ENCODE measurements at places on chromosomes 3 and 15.

GRCh38 chr15:22884344-22884743, 45.9 kb downstream of the NIPA2 start:
- no peak for DNase-seq

DNA sequence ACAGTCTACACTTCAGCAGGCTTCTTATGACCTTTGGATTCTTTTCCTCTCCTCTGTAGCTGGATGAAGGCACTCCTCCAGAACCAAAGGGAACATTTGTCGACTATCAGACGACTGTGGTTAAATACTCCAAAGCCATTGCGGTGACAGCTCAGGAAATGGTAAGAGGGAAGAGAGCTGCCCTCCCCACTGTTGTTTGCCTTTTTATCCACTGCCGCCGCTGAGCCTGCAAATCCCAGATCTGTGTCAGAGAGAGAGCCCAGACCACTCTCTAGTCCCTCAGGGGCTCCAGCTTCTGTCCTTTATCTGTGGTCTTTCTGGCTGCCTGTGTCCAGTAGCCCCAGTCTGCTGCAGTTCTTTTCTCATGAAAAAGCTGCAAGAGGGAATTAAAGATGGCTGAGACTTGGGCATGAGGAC, 261.5 kb upstream of the TPM1 start:
- no peak for DNase-seq

- peak; percentile 9 for DNase-seq
These were observed 259.9 kb downstream of the FGF12 start for GRCh38 chr3:192467230-192468140.

- DNase-seq = no peak
These were observed 36.6 kb downstream of the CPN2 start for GRCh38 chr3:194314388-194315068.

- DNase-seq = no peak
These were observed 29.3 kb upstream of the ABHD2 start for GRCh38 chr15:89058876-89059405.

- no peak for DNase-seq
These were observed 35.2 kb downstream of the CPN2 start for GRCh38 chr3:194315965-194316361.

DNA sequence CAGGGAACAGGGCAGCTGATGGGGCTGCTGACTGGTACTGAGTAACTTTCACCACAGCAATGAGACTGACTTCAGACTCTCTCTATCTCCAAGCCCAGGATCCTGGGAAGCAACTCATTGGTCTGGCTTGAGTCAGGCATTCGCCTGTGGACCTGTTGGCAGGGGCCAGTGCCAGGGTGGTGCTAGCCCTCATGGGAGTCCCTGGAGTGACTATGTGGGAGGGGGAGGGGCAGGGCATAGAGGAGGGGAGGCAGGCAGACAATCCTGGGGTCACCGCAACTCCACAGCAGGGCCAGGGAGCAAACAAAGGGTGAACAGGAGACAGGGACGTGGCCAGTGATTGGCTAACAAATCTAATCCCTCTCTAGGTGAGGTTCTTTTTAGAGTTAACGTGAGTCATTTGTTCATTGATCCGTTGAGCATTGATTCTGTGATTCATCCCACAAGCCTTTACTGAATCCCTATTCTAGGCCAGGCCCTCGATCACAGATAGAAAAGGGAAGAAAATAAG, 71.8 kb downstream of the CEMIP start:
- no peak for DNase-seq

- DNase-seq = no peak
These were observed 36.0 kb upstream of the GATM start for GRCh38 chr15:45414215-45414885.

GRCh38 chr3:64166584-64167162, 58.6 kb downstream of the PRICKLE2 start:
- DNase-seq = no peak

GRCh38 chr15:87816811-87817210, 439.7 kb downstream of the NTRK3 start:
- no peak for DNase-seq

GRCh38 chr3:186339180-186339918, 22.7 kb downstream of the DGKG start:
- DNase-seq = no peak

GRCh38 chr15:61748529-61748928, 311.7 kb downstream of the VPS13C start:
- no peak for DNase-seq

- no peak for DNase-seq
These were observed 56.4 kb upstream of the ARRDC4 start for GRCh38 chr15:97903971-97904572.

DNA sequence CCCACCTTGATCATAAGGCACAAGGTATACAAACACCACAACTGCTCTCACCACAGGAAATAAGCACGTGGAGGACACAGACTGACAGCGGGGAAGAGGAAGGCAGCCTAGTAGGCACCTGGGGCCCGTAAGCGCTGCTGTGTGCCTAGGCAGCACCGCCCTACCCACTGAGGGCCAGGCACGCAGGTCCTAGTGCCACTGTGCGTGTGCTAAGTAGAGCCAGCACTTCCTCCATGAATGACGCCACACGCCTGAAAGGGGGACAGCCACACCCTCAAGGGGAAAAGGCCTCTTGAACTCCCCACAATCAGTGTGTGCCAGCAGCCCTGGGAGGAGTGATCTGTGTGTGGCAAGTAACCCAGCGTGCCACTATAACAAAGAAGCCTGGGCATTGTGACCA, 73.0 kb downstream of the ATP1B3 start:
- DNase-seq = no peak

- DNase-seq = peak; percentile 67
These were observed 165.5 kb downstream of the ECT2 start for GRCh38 chr3:172915911-172916514.

- DNase-seq = no peak
These were observed 495 bp downstream of the CDC25A start for GRCh38 chr3:48187579-48188265.

- DNase-seq = no peak
These were observed 955.2 kb upstream of the NR2F2 start for GRCh38 chr15:95375281-95375680.

- DNase-seq = no peak
These were observed 230.4 kb upstream of the CHRM5 start for GRCh38 chr15:33737687-33738601.

DNA sequence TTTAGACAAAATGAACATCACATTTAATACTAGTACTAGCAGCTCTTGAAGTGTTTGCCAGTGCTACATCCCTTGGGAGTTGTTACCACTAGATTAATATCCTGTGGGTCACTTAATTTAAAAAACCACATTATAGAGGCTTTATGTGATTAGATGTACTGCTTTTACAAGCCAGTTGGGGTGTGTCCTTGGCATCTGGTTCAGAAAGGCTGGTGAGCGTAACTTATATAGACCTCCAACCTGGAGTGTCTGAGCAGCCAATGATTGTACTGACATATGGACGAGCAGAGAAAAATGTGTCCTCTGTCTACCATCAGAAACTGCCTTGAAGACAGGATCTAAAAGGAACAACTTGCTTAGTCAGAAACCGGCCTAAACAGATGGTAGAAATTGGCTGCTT, 306.2 kb upstream of the ATP11B start:
- no peak for DNase-seq

DNA sequence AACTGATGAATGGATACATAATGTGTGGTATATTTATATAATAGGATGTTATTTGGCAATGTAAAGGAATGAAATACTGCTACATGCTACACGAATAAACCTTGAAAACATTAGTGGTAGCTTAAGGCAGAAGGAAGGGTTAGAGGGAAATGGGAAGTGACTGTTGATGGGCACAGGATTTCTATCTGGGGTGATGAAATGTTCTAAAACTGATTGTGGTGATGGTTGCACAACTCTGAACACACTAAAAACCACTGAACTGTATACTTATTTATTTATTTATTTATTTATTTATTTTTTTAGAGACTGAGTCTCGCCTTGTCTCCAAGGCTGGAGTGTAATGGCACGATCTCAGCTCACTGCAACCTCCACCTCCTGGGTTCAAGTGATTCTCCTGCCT, 24.8 kb upstream of the SHISA5 start:
- no peak for DNase-seq

DNA sequence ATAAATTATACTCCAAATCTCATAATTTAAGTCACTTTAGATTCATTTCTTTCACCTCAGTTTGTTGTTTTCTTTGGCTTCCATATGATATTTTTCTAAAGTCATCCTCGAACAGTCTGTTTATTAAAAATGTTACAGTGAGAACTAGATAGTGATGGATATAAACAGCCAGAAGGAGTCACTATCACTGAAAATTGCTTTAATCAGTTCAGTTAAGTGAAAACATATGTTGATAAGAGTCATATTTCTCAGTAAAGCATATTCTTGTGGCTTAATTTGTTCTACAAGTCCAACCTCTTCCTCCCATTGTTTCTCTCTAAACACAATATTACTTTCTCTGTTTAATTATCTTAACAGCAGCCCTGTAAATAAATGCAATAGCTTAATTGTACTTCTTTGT, 427.5 kb upstream of the ALCAM start:
- DNase-seq = no peak

GRCh38 chr3:195908694-195909581, 587 bp upstream of the TNK2 start:
- DNase-seq = no peak

DNA sequence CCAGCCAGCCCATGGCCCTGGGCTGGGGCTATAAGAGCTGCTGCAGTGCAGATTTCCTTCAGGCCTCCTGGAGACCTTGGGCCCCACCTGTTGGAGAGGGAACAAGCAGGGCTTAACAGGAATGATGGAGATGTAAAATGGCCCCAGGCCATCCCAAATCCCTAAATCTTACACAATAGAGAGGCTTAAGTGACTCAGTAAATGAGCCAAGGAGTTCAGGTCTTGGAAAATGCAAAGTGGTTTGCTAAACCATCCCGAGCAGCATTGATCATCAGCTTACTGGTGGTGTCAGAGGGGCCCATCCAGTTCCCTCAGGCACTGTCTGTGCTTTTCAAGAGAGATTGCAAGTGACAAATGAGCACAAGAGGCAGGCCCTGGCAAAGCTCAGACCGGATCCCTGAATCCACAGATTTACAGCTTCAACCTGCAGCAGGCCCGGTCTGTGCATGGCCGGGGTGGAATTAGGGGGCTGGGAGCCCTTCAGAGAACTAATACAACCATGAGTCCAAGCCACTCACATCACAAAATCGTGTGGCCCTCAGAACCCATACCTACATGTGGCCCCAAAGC, 325.4 kb downstream of the UACA start:
- DNase-seq = no peak

- DNase-seq = no peak
These were observed 221.8 kb downstream of the CBLB start for GRCh38 chr3:105647047-105647446.

DNA sequence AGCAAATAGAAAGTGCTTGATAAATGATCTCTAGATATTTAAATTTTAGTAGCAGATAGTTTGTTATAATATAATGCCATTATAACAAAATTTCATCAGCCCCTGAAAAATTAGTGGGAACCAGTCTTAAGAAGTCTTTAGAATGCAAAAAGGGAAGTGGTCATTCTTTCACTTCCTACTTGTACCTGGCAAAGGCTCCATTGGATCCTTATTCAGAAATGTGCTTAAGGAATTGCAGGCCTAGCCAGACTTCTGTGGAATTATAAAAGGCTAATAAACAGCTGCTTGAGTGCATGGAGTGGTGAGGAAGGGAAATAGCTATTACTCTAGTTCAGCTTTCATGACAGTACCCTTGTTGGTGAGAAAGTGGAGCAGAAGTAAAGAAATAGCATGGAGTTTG, 24.2 kb downstream of the PPM1L start:
- no peak for DNase-seq

DNA sequence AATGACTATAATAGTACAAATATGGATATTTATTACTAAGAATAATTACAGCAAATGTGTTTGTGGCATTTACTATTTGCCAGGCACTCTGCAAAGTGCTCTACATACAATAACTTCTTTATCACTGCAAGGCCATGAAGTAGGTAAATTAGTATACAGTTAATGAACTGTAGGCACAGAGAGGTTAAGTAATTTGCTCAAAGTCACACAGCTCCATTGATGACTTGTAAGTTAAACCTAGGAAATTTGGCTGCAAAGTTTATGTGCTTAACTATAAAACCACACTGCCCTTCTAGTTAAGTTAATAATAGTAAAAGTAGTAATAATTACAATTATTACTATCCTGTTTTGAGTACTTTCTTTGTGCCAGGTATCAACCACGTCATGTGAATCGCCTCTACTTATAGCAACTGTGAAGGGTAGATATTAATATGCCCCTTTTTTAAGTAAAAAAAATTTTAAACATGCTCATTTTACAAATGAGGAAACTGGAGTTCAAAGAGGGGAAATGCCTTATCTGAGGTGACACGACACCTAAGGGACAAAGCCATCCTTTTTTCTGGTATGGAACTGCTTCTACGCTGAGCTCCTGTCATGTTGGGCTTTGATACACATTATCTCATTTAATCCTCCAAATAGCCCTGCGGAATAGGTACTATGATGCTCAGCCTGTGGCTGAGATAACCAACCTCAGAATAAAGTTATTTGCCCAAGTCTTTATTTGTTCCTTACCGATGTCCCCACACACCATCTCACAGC, 8.5 kb downstream of the BHLHE40 start:
- no peak for DNase-seq

DNA sequence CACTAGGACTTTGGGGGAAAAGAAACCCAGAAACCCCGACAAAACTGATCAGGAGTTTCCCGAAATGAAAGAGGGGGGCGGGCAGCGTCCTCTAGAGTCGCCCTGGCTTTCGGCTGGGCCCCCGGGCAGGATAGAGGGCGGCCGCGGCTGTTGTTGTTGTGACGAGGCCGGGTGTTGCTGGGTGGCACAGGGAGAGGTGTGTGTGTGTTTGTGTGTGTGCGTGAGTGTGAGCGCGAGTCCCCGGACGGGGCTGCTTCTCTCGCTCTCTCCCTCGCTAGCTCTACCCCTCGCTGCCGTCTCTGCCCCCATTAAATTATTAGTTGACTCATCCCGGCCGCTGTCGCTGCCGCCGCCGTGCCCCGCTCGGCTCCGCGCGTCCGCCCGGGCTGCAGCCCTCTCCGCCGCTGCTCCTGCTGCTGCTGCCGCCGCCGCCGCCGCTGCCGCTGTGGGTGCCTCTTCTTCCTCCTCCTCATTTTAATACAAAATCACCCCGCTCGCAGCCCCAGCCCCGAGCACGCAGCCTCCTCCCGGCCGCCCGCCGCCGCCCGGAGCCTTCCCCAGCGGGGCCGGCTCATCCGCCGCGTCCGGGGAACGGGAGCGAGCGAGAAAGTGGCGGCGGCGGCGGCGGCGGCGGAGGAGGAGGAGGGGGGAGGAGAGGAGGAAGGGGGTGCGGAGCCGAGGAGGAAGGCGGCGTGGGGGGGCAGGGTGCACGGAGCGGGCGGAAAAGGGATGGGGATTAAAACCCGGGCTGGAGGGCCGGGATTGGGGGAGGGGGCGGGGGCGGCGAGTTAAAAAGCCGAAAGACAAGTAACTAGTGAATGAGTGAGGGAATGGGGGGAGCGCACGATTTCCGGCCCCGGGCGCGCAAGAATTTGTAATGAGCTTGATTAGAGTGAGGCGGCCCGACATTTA, at the start of gene SATB1:
SATB1 (minus strand) TSS at position 611 of the 912 bp plus-strand sequence. CDS start 4,372 bp downstream, outside the sequence.
- DNase-seq = no peak

DNA sequence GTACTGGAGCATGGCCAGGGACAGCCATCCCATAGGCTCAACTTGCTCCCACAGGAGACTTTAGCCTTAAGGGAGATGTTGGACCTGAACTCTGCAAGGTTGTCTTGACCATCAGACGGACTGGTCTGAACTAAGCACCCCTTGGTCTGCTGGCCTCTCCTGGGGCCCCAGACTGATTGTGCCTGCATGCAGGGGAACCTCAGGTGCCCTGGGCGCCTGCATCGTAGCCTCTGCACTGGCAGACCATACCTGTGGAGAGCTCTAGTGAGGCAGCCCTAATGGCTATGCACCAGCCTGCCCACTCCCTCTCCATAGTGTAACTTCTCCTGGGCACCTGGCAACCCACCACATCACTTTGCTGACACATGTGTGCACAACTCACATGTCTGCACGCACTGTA, 395.6 kb downstream of the ZPLD1 start:
- DNase-seq = no peak
